ENCODE measurements at places on chromosomes 3 and 15.

DNA sequence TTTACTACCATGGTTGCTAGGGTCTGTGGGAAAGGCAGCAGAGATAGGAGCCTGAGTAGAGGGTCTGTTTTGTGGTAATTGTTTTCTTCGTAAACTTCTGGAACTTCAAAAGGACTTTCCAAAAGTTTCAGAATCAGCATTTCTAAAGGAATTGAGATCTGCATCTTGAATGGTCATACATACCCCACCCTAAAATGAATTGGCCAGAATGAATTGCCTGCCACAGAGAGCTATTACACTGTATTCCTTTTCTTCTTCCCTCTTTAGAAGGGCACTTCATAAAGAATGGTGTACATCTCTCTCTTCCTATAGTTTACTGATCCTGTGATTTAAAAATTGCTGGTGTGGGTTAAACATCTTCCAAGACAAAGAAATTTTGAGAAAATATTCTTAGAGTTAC lies 525.7 kb downstream of the NLGN1 start:
- DNase-seq = no peak

DNA sequence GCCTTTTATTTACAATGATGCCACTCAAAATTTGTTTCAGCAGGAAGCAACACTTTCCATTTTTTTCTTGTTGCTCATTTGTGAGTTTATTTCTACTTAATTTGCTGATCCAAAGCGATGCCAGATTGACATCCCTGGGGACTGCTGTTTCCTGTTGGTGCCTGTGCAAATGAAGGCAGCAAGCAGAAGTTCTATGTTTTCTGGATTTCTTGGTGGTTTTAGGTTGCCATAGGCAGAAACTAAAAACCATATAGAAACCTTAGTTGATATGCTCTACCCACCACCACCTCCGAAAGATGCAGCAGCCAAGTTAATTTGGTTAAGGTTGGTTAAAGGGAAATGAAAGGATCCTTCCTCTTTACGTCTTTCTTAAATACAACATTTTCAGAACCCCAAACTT lies 356.2 kb downstream of the RBMS3 start:
- no peak for DNase-seq

DNA sequence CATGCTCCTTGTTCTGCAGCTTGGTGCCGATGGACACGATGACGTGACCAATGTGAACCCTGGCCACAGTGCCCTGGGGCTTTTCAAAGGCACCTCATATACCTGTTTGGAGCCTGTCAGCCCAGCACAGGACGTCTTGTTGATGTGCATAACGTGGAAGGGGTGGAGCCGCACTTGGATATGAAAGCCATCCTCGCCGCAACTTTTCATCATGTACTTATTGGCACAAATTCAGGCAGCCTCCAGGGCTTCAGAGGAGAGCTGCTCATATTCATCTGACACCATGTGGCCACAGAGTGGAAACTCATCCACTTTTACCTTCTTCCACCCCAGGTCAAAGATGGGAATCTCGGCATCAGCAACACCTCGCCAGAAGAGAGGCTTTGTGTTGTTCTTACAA lies 24.7 kb downstream of the POPDC2 start:
- DNase-seq = no peak

- no peak for DNase-seq
Observed at GRCh38 chr3:4999531-5000184, 20.4 kb downstream of the BHLHE40 start.

DNA sequence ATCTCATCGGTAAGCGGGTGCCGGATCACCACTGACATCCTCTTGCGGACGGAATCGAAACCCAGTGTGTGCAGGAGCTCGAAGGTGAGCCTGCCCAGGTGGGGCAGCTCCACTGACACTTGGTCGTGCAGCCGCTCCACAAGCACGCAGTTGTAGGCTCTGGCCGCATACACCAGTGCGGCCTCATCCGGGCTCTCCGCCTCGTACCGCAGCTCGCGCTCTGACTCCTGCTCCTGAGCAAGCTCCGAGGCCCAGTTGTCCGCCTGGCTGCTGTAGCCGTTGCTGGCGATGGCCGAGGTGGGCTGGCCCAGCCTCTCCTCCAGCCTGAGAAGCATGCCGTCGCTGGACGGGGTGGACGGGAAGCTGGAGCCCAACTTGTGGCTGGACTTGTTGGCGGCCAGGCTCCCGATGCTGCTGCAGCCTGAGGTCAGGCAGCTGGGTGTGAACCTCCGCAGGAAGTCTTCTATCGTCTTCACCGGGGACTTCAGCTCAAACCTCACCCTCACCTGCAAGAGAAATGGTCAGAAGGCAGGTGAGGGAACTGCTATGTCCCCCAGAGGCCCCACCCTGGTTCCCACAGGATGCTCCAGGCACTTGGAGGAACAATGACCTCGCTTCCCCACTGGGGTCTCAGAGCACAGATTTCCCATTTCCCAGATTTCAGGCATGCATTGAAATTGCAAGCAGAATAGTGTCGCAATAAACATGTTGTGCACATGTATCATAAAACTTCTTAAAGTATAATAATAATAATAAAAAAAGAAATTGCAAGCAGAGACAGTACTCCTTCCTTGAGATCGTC lies 149.2 kb downstream of the ATP10A start:
- DNase-seq = no peak

- no peak for DNase-seq
Observed at GRCh38 chr15:83282776-83283137, 1.7 kb downstream of the BNC1 start.
